Brain (organoid and tissue), 16 donors: ENCODE measurements at places on chromosomes 5 and 9.

GRCh38 chr9:118439441-118439840 lies 735.2 kb downstream of the TLR4 start:
- no peak for DNase-seq

GRCh38 chr5:124665625-124666024 lies 80.8 kb downstream of the ZNF608 start:
- no peak for DNase-seq

GRCh38 chr5:131114754-131115153 lies 50.3 kb downstream of the HINT1 start:
- DNase-seq, result no peak

DNA sequence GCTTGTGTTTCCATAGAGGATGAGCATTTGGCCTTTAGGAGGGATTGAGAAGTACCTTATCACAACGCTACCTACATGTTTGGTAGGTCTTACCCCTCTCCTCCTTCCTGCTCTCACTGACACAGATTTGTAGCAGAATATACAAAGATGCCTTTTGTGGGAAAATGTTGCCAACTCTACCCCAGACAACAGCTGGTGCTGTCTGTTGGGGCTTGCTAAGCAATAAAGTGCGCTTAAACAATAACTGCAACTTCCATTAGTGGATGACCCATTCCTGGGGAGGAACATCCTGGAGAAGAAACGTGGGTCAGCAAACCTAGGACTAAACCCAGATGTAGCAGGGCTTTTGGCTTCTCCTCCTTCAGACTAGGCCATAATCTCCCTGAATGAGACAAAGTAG lies 174.3 kb downstream of the EFNA5 start:
- no peak for DNase-seq

DNA sequence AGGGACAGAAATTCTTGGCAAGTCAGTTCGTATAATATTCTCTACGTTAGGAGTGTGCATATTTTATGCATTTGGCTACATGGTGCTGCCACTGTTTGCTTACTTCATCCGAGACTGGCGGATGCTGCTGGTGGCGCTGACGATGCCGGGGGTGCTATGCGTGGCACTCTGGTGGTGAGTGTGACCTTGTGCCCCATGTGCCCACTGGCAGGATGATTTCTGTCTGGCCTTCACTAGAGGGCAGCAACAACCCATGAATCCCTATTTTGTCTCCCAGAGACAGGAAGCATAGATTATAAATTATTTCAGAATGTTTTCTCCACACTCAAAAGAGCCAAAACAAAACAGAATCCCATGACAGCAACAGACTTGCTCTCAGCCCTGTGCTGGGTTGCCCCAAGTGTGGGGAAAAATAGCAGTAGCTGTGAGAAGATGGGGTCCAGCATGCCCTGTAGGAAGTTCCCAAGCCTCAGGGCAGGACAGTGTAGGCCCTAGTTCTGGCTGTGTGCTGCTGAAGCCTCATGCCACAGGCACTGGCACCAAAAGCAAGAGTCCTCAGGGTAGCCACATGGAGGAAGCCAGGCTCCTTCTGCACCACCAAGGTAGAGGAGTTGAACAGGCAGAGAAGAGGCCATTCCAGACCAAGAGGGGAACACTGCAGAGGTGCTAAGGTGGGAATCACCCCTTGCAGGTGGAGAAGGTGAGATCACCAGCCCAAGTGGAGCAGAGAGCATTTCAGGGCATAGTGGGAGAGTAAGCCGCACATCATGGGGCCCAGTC lies 16.0 kb downstream of the SLC22A5 start:
- DNase-seq, result peak; percentile 51

DNA sequence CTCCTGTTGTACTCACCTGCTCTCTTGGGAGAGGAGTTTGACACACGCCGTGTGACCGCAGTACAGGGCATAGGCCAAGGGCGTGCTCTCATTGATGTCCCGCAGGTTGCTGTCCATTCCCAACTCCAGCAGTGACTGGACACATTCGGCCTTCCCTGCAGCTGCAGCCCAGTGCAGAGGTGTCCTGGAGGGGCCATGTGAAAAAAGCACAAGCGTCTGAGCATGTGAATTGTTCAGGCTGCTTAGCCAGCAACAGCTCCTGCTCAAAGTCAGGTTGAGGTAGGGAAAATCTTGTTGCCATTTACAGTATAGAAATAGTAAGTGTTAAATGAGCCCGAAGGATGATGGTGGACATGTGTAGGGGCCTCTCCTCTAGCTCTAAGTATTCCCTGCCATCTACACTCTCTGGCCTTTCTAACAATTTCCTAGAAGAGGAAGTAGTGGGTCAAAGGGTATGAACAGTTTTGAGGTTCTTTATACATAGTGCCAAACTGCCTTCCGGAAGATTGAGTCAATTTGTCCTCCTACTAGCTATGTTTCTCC lies 116.5 kb downstream of the ANKRD55 start:
- no peak for DNase-seq

GRCh38 chr5:76684756-76685519 lies 31.0 kb upstream of the F2R start:
- no peak for DNase-seq

- DNase-seq, result no peak
Measured at GRCh38 chr5:86493777-86494176, 124.0 kb upstream of the COX7C start.

- DNase-seq, result peak; percentile 42
Measured at GRCh38 chr9:126146254-126147145, 180.1 kb upstream of the MVB12B start.

DNA sequence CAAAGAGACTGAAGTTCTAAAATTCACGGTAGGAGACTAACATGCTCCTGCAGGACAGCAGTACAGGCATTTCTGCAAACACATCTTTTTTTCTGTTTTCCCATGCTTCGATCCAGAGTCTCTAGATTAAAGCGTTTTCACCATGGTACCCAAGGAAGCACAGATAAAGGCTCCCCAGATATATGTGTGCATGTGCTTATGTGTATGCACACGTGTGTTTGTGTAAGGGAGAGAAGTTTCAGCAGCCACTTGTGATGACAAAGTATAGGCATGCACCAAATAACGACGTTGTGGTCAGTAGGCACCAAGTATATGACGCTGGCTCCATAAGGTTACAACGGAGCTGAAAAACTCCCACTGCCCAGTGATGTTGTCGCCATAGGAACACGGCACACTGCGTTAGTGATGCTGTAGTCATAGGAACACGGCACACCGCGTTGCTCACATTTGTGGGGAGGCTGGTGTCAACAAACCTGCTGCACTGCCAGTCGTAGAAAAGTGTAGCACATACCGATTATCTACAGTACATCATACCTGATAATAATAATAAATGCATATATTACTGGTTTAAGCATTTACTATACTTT lies 21.7 kb downstream of the MED10 start:
- DNase-seq, result peak; percentile 81

DNA sequence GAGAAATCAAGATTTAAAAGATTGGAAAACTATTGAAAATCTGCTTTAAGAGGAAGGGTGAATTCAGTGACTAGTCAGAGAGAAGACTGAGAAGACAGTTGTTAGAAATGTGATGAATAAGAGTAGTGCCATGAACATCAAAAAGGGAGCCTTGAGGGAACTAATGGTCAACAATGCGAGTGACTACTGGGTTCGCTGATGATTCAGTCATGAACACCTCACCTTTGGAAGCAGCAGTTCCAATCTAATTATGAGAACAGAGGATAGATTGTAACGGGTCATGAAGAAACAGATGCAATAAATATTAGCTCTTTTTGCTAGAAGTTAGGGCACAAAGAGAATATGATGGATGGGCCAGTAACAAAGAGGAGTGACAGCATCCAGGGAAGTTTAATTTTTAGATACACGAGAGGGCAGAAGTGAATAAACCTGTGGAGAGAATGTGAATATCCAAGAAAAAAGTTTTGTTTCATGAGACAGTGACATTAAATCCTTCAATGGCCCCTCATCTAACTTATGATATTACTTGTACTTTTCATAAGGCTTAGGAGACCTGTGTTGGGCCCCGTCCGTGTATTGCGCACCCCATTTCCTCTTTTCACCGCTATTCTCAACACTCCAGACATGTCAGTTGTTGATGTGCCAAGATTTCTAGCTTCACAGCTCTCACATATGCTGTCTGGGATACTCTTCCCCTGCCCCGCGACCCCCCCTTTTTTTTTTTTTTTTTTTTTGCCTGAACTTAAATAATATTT lies 23.5 kb upstream of the IFNE start:
- DNase-seq, result no peak

DNA sequence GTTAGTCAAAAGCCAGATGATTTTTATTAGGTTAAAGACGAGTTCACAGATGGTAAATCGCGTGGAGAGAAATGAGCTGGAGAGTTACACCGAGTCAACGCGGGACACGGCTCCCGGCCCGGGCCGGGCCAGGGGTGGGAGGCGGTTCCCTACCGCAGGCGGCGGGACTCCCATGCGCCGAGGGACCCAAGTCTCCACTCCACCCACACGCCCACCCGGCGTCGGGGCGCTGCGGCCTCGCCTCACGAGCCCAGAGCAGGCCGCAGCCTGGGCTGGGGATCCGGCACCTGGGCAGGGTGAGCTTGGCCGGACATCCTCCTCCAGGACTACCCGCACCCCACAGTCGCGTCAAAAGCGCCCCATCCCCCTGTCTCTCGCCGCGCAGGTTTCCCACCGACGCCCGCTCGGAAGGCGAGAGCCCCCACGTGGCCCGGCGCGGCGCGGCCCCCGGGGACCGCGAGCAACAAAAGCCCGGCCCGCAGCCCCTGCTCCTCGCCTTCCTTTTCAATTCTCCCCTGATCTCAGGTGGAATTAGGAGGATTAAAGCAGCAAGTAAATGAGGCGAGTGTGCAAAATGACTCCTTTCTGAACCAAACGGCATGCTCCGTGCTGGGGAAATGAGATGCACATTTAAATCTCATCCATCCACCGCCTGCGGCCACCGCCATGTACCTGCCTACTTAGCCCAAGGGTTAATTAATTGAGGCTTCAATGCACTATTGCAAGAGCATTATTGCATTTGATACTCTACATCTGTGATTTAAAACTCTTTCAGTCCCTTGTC lies 196.5 kb upstream of the TBCA start:
- DNase-seq, result peak; percentile 43

DNA sequence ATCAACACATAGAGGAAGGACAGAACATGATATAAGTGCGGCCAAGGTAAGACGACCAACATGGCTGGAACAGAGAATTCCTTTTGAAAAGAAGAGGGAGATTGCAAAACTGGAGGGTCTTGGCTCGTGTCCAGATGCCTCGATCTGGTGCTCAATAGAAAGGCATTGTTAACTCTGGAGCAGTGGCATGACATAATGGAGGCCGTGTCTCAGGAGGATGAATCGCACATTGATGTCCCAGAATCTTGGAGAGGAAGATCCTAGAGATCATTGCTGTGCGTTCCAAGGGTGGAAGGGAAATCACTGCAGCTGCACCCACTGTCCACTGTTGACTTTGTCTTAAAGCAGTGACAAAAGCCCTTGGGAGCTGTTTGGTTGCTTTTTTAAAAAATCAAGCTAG lies 30.9 kb downstream of the GRAMD2B start:
- DNase-seq, result peak; percentile 51

DNA sequence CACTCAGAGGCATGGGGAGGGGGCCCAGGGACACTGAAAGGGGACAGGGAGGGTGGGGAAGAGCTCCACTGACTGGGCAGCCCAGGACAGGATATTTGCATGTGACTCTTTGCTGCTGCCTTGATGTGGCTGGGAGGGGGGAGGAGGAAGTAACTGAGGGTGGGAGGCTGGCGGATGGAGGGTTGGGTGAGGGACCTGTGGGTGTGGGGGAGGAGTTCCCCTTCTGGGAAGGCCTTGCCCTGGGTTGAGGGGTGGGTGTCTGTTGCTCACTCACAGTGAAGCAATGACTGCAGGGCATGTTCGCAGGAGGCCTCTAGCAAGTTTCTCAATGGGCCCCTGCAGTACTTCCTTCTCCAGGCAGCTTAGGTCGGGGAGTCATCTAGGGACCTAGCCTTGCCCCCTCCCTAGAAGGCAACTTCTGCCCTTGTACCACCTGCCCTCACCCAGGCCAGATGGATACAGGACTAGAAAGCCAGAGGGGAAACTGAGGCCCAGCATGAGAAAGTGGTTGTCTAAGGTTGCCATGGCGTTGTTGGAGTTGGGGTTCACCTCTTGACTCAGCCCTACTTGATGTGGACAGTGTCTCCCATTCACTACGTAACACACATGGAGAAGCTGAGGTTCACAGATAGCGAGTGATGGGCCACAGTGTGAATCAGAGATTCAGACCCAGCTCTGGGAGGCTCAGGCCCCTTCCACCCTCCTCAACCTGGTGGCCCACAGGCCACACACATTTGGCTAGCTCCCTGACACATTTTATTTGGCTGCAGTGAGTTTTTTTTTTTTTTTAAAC lies 3.0 kb downstream of the GRK6 start:
- no peak for DNase-seq

DNA sequence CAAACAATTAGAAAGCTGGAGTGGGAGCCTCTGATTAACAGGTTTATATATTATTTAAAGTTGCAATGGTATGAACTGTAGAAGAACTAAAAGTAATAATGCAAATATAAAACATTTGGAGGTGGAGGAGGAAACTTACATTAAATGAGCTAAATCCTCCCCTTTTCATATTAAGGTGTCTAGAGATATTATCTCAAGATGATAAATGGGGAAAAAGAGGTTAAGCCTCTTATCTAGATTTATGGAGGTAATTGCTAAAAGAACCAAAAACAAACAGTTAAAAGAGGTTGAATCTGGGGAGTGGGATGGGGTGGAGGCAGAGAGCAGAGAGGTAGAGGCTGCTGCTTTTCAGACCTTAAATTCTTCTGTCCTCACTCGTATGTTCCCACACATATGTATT lies 147.8 kb upstream of the SLC24A2 start:
- no peak for DNase-seq

DNA sequence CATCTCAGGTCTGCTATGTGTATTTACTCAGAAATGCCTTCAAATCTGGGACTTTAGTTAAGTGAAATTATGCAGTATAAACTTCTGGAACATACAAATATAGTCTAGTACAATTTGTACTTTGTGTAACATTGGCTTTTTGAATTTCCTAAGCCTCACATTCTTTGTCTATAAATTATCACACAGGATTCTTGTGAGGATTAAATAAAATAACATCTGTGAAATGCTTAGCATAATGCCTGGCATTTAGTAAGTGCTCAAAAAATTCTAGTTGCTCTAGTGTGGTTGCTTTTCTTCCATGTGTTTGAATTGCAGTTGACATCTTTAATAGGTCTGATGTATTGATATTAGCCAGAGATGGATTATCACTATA lies 2.6 kb downstream of the HMMR start:
- DNase-seq, result no peak

GRCh38 chr5:14357851-14358250 lies 214.7 kb downstream of the TRIO start:
- peak; percentile 64 for DNase-seq
